ENCODE measurements at places on chromosomes 5 and 9.
A peak's percentile ranks its signal among the peaks of the same experiment; 100 is the strongest.

DNA sequence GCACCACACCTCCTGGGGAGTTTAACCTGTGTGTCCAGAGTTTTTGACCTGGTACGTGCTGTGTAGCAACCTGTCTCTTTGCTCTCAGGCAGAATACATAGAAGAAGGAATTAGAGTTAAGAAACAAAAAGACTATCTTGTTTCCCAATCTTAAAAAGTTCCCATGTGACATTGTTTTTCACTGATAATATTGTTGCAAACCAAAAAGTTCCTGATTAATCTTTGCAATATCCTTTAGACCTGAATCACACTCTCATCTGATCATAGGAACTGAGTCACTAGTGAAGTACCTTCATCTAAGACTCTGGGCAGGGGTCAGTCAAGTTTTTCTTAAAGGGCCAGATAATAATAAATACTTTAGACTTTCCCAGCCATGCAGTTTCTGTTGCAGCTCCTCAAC, 35.1 kb downstream of the BASP1 start:
- DNase-seq = no peak

DNA sequence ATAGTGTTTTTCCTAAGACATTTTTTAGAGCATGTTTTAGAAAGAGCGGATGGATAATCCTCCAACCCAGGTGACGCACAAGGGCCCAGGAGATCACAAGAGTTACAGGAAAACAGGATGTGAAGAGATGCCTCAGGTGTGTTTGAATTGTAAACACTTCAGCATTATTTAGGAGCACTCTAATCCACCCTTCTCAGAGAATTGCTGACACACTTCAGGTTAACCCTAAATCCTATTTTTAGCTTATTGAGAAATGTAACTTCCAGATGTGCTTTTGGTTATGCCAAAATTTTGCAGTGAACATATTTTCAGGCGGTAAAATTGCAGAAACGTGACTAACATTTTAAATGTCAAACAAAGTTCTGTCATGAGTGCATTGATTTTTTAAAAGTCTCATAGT, 755.4 kb upstream of the CTNND2 start:
- no peak for DNase-seq

GRCh38 chr5:133387091-133387490, 225.2 kb downstream of the FSTL4 start:
- DNase-seq = no peak

- DNase-seq = peak; percentile 66
Measured at GRCh38 chr5:177312649-177313181, 1.0 kb upstream of the MXD3 start.

DNA sequence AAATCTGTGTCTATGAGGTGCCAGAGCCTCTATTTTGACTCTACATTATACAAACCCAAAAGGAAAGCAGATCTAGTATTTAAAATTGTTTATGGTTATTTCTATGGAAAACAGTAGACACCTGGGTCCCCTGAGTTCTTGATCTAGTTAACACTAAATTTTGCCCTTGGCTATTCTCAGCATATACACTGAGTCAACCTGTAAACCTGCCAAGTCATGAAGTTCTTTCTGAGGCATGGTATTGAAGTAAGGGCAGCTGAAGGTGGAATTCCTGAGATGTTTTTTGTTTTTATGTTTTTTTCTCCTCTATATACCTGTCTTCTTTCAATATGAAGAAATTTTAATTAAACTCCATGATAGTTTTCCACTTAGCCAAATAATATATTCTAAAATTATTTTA, 120.2 kb downstream of the PDE4D start:
- no peak for DNase-seq

GRCh38 chr5:171957591-171958251, 48.7 kb downstream of the FBXW11 start:
- no peak for DNase-seq

- peak; percentile 22 for DNase-seq
Measured at GRCh38 chr5:99305045-99305580, 376.3 kb upstream of the CHD1 start.

- DNase-seq = no peak
Measured at GRCh38 chr5:128424646-128425045, 113.4 kb downstream of the FBN2 start.

- DNase-seq = no peak
Measured at GRCh38 chr5:8013948-8014710, 145.2 kb downstream of the MTRR start.

- DNase-seq = no peak
Measured at GRCh38 chr5:83562071-83562606, 90.6 kb downstream of the VCAN start.

DNA sequence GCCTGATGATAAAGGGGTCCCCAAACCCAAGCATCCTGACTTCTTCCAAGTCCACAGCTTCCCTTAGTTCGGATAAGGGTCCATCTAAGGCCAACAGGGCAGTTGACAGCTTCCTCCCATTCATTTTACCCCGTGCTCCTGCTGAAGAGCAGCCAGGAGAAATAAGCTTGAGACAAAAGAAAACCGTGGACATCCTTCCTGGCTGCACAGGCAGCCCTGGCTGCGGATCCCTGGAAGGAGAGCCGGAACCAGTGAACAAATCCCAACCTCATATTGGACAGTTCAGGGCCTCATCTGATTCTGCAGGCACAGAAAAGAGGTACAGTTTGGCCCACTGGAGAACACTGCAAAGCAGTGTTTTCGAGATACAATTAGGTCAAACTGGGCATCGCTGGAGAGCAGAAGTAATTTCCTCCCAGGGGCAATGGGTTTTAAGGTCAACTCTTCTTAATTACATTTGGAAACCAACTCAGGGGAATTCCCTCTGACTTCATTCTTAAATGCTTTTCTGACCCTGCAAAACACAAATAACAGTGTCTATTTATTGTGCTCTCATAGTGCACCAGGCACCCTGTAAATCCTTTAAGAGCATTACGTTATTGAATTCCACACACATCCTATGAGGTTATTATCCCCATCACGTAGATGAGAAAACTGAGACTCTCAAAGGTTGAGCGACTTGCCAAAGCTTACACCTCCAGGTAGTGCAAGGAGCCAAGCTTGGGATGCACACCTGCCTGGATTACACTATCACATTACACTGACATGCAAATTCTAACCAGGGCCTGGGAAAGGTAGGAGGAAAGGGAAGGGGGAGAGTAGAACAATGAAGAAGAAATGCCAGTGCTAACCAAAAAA, 21.2 kb downstream of the ADAM19 start:
- peak; percentile 25 for DNase-seq

GRCh38 chr5:110880413-110880812, 141.6 kb downstream of the SLC25A46 start:
- no peak for DNase-seq

GRCh38 chr9:92438900-92439526, 14.7 kb upstream of the OMD start:
- DNase-seq = no peak

GRCh38 chr9:71120501-71121247, 747 bp downstream of the TRPM3 start:
- no peak for DNase-seq

GRCh38 chr5:126594748-126595485, at the start of gene ALDH7A1:
Gene ALDH7A1, minus strand, starts transcription at chr5:126595219. Its CDS starts 21 bp downstream, at chr5:126595198.
- peak; percentile 98 for DNase-seq

DNA sequence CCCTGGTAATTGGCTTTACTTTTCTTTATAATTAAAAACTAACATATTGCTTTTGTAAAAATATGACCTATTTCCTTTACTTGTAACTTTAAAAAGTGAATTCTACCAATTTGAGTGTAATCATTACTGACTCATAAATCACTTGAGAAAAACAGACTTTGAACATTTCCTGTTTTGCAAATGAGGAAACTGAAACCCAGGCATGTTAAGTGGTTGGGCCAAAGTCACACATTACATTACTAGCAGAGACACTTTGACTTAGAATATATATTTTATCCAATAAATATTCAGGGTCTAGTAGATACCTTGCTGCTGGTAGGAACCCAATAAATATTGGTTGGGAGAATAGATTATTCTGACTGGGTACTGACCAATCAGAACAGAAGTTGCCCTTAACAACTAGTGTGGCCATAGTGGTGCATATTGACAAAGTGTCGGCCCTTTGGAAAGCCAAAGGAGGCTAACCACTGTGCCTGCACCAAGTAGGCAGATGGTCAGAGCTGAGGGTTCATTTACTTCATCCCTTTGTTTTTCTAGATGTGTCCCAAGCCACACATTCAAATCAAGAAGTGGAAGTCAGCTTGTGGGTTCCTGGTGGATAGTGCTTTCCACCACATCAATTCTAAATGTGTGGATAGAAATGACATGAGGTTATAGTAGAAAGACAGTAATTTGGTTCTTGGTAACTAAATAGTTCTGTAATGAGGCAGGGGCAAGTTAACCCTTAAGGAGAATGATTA, 365.1 kb upstream of the RIOK2 start:
- DNase-seq = no peak

GRCh38 chr5:40414922-40415321, 264.8 kb upstream of the PTGER4 start:
- DNase-seq = no peak

DNA sequence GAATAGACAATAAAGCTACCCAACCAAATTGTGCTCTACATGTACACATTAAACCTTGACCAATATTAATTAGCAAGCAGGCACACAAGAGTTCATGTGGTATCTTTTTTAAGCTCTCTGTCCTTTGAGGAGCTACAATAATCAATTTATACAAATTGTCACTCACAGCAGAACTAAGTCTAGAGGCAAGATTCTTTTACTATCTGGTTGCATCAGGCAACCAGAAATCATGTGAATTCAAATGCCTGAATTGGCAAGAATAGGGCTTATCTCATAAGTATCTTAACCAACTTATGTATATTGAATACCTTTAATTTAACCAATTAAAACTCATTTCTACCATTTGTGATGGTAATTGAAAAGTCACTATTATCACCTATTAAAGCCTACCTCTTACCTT, 145.5 kb upstream of the HAPLN1 start:
- DNase-seq = no peak

GRCh38 chr9:137147091-137147792, 8.3 kb downstream of the GRIN1 start:
- no peak for DNase-seq

GRCh38 chr5:151750121-151750520, 8.3 kb downstream of the ATOX1 start:
- DNase-seq = no peak

DNA sequence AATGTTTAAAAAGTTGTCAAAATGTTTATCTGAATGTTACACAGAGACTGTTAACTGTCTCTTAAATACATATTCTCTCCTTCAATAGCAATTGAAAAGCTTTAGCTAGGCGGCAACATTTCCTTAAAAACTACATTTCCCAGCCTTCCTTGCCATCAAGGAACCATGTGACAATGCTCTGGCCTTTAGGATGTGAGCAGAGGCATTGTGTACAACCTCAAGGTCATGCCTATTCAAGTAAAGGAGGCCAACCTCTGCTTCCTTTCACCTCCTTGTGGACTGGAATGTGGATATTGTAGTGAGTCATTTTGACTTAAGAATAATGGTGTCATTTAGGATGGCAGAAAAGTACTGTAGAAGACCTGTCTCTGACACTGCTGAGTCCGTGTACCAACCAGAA, 23.7 kb upstream of the MROH2B start:
- no peak for DNase-seq

DNA sequence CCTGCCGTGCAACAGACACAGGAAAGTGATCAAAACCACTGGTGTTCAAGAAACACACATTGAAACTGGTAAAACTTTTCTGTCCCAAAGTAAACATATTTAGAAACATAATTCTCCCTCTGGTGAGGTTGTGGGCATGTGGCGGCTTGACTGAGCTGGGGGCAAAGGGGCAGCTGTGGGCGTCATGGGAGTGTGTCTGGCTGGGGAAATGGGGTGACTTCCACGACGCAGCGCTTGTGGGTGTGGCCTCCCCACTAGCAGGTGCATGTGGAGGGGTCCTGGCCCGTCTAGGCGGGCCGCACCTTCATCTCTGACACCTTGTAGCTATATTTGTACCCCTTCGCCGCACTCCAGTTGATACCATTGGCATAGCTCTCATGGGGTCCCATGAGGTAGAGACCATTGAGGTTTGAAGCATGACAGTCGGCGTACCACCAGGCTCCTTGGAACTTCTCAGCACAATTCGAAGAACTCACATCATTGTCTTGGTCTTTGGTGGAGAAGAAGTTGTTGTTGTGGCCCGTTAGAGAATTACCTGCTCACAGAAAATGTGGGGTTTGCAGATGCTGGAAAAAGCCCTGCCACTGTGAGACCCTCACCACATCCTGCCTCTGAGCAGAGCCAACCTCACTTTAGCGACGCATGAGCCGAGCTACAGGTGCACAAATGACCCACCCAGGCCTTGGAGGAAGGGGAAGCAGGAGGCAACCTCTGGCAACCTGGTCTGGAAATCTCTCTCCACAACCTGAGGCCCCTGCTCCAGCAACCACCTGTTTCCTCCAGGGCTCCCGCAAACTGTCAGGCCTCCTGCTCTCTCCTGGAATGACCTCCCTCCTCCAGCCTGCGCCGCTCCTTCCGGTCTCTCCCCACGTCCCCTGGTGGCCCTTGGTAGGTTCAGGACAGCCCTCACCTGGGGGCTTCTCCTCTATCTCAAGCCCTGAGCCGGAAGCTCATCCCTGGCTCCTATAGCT, 7.9 kb downstream of the FCN1 start:
- no peak for DNase-seq

GRCh38 chr9:20009606-20010005, 220.8 kb upstream of the SLC24A2 start:
- no peak for DNase-seq

DNA sequence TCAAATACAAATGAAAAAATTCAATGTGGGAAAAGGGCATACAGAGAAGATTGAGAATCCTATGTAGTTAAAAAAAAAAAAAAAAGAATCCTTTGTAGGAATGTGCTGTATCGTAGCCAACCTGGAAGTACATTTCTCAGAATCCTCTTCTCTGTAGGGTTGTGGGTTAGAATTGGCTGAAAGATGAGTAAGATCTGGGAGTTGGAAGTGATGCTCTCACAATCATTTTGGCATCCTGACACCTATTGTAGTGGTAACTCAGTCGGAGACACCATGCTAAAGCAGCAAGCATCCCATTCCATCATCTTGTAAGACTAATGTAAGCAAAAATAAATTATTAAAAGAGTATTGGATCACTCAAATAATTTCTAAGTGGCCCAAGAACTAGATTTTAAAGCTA, 30.6 kb downstream of the MRPL22 start:
- DNase-seq = no peak

DNA sequence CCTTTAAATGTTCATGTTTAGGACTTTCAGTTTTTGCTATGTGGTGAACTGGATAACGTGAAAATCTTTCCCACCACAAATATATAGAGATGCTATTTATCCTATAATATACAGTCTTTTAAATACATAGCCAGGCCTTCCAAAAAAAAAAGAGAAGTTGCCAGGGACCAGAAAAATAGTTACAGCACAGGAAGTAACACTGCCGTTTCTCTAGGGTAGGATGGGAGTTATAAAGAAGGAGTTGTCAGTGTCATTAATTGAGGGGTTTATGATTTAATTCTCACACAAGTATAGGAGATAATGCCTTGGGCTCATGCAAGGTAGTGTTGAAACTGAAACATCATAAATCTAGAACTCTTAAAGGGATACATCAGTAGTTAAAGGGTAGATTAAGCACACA, 83.9 kb downstream of the LRRC70 start:
- no peak for DNase-seq

GRCh38 chr5:54874337-54875021, 110.9 kb downstream of the ESM1 start:
- no peak for DNase-seq

- DNase-seq = no peak
Measured at GRCh38 chr9:109162677-109163076, 4.4 kb downstream of the FRRS1L start.
